ENCODE measurements at places on chromosomes 13 and 19.

DNA sequence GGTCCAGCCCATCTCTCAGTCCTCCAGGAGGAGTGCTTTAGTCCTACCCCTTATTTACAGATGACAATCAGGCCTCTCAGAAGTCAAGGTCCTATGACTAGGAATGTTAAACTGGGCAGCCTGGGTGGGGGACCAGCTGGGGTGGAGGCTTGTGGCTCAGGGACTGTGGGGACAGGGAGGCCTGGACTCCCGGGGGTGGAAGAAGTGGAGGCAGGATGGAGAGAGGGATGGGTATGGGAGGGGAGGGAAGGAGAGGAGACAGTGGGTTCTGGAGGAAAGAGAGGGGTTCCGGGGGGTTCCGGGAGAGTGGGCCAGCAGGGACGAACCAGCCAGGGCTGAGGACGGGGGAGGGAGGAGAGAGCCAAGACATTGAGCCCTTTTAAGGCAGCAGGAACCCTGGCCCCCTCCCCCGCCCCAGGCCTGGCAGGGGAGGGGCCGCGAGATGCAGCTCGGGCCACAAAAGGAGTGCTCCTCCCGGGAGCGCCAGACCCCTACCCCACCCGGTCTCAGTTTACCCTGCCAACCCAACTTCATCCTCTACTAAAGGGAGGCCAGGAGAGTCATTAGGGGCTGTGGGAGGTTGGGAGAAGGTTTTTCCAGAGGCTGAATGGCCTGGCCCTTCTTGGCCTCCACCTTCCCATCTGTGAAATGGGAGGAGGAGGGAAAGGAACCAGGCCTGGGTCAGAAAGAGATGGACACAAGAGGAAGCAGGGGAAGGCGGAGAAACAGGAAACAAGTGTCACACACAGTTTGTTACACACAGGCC, 1.7 kb downstream of the DMPK start:
- DNase-seq: no peak

- DNase-seq: no peak
Measured at GRCh38 chr13:96397807-96398206, 307.9 kb downstream of the HS6ST3 start.

GRCh38 chr13:23500849-23501248, 67.3 kb upstream of the SACS start:
- no peak for DNase-seq

DNA sequence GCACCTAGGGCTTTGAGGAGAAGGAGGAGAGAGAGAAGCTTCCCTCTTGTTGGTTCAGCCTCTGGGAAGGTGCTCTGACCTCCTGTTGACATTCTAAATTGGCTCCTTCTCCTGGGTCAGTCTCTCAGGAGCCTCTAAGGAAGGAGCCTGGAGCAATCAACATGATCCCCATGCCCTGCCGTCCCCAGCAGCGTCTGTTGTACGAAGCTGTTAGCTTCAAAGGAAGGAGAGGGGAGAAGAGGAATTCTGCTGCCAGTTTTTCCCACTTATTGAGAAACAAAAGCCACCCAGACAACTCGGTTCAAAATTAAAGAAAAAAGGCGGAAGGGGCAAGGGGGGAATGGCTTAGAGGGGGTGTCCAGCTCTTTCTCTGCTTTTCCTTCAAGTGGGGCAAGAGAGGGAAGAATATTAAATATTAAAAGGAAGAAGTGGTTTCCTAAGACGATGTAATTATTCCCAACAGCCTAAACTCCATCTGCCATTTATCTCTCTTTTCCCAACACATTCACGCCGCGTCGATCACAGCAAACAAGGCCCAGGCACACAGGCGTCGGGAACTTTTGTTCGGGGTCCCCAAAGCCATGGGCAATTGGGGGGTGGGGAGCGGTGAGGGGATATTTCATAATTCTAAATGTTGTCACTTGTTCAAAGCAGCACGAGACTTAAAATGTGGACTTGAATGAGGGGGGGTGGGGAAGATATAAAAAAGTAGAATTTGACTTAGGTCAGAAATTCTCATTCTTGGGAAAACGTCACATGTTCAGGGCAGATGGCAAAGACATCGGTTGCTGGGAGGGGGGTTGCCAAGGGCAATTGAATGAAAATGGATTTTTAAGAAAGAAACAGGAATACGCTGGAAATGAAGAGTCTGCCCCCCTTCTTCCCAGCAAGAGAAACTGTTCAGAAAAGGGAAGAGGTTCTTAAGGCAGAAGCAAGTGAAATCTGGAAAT, 116.8 kb upstream of the CACNA1A start:
- no peak for DNase-seq

- no peak for DNase-seq
Measured at GRCh38 chr13:75566658-75567057, 17.1 kb downstream of the UCHL3 start.

GRCh38 chr13:19952850-19953249, 5.7 kb upstream of the ZMYM2 start:
- DNase-seq: no peak

DNA sequence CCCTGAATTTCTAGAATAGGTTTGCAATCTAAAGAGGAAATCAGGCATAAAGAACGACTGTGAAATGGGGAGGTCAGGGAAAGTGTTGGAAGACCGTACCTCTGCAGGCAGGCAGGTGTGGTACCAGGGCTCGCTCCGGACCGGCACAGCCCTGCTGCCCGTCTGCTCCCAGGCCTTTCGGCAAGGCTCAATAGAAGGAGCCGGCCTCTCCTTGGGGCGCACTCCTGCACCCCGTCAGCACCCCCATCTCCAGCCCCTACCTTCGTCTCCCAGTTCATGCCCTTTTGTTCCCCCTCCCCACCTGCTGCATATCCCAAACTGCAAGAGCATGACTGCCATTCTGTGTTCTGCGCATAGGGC, 139.8 kb upstream of the SOX1 start:
- no peak for DNase-seq

- DNase-seq: no peak
Measured at GRCh38 chr13:90793261-90793820, 554.1 kb upstream of the MIR17HG start.

GRCh38 chr19:51549533-51550324, 18.3 kb upstream of the SIGLEC6 start:
- DNase-seq: no peak

DNA sequence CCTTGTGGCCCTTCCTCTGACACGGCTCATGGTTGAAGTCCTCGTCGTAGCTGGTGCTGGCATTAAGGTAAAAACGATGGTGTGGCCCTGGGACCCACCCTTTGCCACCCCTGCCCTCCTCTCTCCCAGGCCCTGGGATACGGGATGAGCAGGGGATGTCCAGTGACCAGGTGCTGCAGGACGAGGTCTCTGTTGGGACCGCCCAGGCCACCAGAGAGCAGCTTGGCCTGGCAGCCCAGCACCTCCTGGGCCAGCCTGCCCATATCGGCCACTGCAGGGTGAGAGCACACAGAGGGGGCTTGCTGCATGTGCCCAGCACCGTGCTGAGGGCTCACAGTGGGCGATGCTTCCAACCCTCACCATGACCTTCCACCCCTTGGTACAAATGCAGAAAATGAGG, 6.4 kb downstream of the ACTMAP start:
- no peak for DNase-seq

DNA sequence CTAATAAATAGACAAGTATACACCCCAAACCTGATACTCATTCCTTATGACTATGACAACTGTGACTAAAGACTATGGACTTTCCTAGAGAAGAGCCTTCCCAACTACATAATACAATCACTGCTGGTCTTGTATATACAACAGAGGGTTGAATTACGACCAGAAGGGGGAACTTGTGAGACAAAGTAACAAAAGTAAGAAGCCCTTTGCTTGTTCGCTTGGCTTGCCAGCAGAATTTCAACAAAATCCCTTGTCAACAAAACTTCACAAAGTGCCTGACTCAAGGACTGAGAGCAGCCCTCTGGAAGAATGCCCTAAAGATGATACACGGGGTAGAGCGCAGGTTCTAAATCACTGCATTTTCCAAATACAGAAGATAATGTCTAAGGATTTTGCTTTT, 99.4 kb downstream of the WASF3 start:
- DNase-seq: peak; percentile 33

GRCh38 chr13:109862627-109863026, 76.2 kb upstream of the IRS2 start:
- DNase-seq: no peak

- DNase-seq: no peak
Measured at GRCh38 chr13:37342205-37342604, 236.7 kb upstream of the CSNK1A1L start.

- DNase-seq: peak; percentile 91
Measured at GRCh38 chr19:10686661-10687517, 14.3 kb upstream of the QTRT1 start.

DNA sequence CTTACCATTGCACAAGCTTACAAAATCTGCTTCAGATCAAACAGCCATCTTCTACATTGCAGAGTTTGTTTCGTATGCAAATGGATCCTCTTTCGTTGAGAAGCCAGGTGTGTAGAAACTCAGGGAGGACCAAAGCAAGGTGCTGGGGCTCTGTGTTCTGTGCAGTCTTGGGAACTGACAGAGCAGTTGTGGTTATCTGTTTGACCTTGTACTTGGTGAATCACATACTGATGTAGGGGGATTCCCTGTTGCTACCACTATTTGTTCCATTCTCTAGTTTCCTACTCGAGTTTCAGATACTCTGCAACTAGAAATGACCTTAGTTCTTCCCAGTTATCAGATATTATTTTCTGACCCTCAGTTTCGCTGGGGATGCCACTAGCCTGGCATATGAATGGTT, 95.2 kb upstream of the CLDN10 start:
- DNase-seq: no peak

DNA sequence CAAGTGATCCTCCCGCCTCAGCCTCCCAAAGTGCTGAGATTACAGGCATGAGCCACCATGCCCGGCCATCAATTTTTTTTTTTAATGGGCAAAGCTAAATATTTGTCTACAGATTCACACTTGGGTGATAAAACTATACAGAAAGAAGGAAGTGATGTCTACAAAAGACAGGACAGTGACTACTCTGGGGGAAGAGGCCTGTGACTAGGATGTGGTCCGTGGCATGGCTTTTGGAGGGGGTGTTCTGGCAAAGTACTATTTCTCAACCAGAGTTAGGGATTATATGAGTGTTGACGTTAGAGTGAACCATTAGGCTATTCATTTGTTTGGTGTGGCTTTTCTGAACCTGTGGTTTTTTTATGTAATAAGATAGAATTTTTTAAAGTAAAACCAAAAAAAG, 42.7 kb downstream of the INSR start:
- DNase-seq: no peak

DNA sequence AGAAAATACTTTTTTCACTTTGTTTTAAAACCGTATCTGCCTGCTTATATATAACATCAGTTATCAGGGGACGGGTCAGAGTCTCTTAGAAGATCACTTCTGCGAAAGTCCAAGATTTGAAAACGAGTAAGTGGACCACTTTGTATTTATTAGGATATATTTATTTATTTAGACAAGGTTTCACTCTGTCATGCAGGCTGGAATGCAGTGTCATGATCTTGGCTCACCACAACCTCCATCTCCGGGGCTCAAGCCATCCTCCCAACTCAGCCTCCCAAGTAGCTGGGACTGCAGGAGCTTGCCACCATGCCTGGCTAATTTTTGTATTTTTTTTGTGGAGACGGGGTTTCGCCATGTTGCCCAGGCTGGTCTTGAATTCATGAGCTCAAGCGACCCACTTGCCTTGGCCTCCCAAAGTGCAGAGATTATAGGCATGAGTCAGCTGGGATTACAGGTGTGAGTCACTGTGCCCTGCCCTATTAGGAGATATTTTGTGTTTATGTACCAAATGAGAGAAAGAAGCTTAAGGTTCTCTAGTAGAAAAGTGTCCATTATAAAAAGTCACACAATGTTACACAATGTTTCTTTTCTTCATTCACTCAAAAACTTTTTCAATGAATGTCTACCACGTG, 39.5 kb downstream of the RASL11A start:
- no peak for DNase-seq

- no peak for DNase-seq
Measured at GRCh38 chr13:101817898-101818297, 365.4 kb downstream of the ITGBL1 start.

- DNase-seq: no peak
Measured at GRCh38 chr13:98559169-98559568, 17.7 kb downstream of the STK24 start.

GRCh38 chr13:21478881-21479808, 20.0 kb upstream of the ZDHHC20 start:
- no peak for DNase-seq

DNA sequence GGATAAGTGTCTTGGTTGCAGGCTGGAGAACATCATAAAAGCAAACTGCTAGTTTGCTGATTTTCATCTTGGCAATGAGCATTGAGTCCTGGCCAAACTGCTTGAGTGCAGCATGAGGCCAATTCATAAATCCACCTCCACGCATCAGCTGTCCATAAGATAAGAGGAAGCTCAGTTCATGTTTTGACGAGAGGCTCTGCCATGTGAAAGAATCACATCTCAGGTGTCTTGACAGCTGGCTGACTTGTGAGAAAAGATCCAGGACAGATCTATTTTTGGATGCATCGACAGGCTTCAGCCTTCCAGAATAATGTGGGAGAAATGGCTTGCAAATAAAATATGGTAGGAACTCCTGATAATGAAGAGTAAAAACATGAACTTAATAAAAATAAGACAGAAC, 5.4 kb upstream of the ZNF682 start:
- DNase-seq: no peak

Measured in head of caudate nucleus (tissue), 42 donors.